Activated T-helper 1 cell treated with anti-CD3 and anti-CD28 coated beads, Interleukin-2, amount 50 U/mL, for 16 hours (primary cell): ENCODE measurements at places on chromosomes 6 and 20.

GRCh38 chr6:156269751-156270369 is 507.3 kb upstream of the ARID1B start:
- no peak for DNase-seq

DNA sequence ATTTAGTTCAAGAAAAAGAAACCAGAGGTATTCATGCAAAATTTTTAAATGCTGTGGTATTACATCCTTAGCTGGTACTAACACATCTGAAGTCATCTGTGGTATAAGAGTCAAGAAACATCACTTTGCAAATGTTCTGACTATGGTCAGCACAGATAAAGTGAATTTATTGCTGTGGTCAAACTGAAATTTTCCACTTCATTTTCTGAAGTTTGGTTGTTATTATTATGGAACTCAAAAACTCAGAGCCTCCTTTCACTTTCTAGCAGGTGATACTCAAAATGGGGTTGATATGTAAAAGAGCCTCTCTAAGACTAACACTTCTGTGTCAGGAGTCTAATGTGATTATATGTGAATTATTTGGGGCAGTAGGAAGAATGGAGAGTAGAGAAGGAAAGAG is 257.8 kb downstream of the RNGTT start:
- DNase-seq: no peak

- no peak for DNase-seq
Observed at GRCh38 chr6:118923035-118923434, 11.9 kb downstream of the MCM9 start.

DNA sequence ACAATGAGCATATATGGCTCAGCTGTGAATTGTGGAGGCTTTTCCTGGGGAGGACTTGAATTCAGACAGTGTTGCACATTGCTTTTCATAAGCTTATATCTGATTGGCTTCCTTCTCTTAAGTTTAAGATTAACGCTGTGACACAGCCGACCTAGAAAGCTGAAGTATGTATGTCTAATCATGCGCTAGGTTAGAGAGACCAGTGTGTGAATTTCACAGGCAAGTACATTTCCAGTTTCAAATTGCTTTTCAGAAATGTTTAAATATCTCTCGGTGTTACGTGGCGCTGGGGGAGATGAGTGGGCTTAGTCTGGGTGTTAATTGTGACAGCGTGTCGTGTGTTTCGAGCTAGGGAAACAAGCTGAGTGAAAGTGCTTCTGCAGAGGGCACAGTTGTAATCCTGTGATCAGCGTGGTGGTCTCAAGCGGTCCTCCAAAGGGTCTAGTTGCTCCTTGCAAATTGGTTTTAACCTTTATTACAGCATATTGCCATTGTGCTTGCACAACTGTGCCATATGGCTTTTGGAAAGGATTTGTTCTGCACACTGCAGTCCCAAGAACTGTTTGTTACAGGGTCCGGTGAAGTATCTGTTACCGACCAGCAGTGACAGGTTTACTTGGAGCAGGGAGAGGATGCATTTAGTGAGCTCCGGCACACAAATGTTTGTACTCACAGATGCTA is 166.6 kb downstream of the SASH1 start:
- no peak for DNase-seq

- no peak for DNase-seq
Observed at GRCh38 chr20:17648315-17648646, 33.8 kb downstream of the RRBP1 start.

DNA sequence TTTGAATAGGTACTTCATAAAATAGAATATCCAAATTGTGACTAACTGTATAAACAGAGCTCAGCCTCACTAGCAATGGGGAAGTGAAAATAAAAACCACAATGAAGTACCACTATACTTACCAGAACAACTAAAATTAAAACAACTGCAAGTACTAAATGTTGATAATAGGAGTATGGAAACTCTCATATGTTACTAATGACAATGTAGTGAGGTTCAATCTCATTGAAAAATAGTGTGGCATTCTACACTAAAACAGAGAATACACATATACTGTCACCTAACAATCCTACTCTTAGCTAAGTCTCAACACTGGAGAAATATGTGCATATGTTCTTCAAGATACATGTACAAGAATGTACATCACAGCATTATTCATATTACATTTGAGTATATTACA is 132.0 kb upstream of the CARMIL1 start:
- no peak for DNase-seq

DNA sequence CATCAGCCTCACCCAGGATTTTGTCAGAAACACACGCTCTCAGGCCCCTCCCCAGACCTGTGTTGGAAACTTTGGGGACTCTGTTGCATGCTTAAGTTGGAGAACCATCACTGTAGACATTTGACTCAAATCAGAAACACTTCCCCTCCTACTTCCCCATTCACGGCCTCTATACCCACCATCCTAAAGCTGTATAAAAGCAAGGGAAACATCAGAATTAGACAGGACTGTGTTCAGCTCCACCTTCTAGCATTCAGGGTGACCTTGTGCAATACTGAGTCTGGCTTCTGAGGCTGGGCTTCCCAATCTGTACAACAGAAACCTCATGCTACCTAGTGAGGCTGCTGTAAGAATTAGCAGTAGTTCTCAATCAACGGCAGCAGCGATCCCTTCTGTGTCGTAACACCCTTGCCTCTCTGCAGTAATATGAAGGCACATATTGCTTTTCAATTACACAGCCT is 252.3 kb downstream of the LY86 start:
- no peak for DNase-seq

GRCh38 chr20:22438926-22439325 is 145.4 kb downstream of the FOXA2 start:
- DNase-seq: no peak

- DNase-seq: no peak
Observed at GRCh38 chr6:145845557-145845956, 31.0 kb upstream of the FBXO30 start.

- DNase-seq: no peak
Observed at GRCh38 chr6:33410711-33411631, at the start of gene PHF1. PHF1 (plus strand) TSS chr6:33411014; CDS start chr6:33412264, 1,250 bp downstream.

DNA sequence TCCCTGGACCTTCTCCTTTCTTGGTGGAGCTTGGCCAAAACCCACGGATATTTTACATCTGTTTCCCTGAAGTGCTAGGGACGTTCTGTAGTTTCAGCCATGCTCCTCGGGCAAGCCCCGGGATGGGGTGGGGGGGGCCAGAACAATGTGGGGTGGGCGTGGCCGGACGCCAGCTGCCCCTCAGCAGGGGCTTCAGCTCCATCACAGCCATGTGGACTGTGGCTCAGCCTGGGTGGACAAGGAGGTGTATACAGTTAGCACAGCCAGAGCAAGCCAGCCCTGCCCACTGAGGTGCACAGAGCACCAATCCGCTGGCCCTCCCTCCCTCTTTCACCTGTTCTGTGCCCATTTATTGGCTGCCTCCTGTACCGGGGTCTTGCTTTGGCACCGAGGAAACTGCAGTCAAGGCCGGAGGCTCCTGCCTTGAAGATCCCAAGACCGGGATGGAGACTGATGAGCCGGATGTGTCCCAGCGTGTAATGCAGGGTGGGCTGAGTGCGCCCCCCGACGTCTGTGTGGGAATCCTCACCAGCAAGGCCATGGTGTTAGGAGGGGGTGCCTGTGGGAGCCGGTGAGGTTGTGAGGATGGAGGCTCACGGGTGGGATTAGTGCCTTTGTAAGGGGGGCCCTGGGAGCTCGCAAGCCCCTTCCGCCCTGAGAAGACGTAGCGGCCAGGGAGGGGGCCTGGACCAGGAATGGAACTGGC is 28.0 kb downstream of the FRMD1 start:
- DNase-seq: no peak

DNA sequence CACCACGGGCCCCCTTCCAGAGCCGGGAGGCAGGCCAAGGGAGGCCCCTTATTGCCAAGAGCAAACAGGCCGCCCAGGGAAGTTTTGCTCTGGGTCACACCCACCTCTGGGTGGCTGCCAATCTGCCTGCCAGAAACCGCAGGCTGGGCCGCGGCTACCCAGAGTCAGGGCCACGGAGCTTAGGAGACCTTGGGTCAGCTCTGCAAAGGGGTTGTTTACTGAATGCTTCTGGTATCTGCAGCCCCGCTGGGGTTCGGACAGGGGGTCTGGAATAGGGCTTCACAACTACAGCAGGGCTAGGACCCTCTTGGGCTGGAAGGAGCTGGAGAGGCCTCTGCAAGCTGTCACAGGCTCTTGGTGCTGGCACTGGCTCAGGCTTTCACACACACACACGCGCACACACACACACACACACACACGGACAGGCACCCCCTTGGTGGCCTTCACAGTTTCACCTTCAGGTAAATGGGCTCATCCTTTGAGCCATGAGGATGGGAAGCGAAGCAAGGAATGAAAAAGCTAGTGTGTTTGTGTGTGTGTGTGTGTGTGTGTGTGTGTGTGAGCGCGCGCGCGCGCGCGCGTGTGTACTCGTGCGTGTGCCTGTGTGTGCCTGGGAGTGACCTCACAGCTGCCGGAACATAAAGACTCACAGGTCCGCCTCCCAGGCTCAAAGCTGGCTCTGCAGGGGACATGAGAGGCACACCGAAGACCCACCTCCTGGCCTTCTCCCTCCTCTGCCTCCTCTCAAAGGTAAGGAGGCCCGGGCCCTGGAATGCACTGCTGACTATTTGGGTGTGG is at the start of gene CCN5:
Gene CCN5, plus strand, starts transcription at position 669 of the 798 bp plus-strand sequence. Its CDS starts 22 bp downstream, at position 691.
- DNase-seq: no peak

- DNase-seq: no peak
Observed at GRCh38 chr6:79778816-79779215, 147.7 kb downstream of the SH3BGRL2 start.

DNA sequence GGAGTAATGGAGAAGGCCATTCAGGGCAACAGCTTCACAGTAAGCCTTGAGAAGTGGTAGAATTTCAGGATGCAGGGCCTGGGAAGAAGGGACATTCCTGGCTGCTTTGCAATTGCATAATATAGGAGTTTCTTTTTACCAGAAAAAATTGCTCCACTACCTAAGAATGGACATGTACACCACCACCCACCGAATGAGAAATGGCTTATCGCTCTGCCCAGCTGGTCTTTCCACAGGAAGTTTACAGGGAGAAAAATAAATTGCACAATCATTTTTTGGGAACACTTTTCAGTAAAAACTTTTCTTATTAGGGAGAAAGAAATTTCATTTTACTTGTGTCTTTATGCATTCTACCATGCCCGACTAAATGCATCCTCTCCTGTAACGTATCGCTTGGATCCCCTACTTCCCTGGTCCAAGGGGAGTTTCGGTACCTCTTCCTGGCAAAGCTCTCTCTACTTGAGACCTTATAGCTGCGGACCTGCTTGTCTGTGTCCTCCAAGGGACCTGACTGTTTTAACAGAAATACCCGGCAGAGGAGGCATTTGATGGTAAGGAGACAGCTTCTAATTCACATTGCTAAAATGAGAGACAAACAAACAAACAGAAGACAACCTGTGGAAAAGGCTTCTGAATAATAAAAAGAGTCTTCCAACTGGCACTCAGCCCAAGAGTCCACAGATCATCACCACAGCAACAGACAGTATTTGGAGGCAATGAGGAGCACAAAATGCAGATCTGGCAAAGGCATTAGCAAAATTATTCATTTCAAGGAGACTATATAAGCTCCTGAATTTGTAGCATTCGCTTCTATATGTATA is 54.2 kb downstream of the MAP3K5 start:
- no peak for DNase-seq

GRCh38 chr20:2984028-2984501 is 59.4 kb upstream of the GNRH2 start:
- DNase-seq: no peak
